ENCODE measurements at places on chromosomes 7 and 10.

- DNase-seq: no peak
Observed at GRCh38 chr10:13143766-13144165, 17.6 kb upstream of the MCM10 start.

DNA sequence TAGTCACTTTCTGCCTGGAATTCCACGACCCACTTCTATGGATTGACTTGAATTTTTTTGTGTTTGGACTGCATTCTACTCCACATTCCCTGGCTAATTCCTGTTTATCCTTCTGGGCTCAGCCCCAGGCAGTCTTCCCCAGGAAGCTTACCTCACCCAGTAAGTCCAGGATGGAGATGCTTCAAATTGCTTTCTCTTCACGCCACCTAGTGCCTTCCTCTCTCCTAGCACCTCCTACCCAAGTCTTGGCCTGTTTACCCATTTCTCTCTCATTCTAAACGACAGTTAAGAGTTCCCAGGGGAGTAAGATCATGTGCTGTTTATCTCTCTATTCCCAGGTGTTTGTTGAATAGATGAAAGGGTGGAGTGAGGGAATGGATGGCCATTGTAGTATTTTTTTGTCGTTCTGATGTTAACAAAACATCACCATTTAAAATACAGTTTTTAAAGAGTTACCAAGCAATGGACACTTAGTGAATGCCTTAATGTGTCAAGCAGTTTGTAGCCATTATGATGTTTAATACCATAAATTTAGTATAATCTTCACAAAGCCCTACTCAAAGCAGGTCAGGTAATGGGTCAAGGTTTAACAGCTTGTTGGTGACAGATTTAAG lies 45.5 kb upstream of the TARP start:
- no peak for DNase-seq

- DNase-seq: no peak
Observed at GRCh38 chr10:12829831-12830390, 171.6 kb downstream of the CCDC3 start.

DNA sequence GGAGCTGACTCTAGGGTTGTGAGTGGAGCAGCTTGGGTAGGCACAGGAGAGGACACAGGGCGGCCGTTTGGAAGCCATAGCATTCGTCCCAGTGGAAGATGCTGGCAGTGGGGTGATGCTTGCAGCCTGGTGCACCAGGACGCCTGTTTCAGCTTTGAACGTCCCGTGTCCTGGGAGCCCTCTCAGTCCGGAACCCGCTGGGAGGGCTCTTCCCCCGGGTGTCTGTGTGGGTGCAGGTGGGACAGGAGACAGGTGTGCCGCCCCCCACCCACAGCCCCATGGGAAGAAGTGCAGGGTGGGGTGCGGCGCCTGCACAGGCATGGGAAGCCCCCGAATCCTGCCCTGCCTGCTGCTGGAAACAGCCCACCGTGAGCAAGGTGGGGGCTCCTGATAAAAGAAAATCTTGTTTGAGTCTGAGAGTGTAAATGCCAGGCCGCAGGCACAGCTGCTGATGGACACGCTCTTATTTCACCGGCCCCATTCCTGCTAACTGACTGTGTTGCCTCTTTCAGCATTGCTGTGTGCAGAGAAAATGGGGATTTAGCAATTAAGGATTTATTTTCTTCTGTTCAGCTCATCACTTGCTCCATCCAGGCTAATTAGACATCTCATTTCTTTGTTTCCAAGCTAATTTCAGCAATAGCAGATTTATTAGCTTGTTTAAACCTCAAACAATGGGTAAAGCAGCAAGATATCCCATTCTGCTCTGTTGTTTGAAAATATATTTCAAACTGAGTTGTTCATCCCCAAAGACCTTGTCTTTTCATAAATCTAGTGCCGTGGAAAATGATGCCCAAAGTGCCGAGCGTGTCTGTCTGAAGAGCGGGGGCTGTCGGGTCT lies 54.9 kb upstream of the DPYSL4 start:
- no peak for DNase-seq

- no peak for DNase-seq
Observed at GRCh38 chr7:51850126-51850525, 533.5 kb upstream of the COBL start.

DNA sequence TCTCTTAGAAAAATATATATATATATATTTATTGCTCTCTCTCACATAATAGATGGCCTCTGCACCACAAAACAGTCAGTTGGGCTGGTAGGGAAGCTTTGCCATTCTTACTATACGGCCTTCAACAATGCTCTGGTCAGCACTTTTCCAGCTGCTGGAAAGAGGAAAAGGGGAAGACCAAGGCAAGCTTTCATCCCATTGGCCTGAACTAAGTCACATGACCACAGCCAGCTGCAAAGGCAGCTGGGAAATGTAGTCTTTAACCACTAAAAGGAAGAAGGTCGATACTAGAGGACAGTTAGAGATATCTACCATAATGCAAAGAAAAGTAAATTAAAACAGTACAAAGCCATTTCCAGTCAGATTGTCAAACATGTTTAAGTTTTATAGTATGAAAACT lies 58.4 kb upstream of the MACROH2A2 start:
- DNase-seq: no peak

DNA sequence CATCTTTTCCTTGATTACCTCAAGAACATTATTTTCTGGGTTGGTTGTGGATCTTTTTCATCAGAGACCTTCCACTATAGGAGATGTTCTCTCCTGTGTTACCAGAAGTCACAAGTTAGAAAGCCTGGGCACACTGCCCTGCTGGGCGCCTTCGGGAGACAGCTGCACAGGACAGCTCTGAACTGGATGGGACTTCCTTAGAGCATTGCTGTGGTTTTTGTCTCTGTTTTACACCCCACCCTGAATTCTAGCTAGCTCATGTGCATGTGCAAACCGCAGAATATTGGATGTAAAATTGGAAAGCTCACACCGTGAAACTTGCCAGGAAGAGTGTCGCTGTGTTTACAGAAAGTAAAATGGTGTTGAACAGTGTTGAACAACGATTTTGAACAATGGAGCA lies 54.4 kb upstream of the SEC61G start:
- no peak for DNase-seq

DNA sequence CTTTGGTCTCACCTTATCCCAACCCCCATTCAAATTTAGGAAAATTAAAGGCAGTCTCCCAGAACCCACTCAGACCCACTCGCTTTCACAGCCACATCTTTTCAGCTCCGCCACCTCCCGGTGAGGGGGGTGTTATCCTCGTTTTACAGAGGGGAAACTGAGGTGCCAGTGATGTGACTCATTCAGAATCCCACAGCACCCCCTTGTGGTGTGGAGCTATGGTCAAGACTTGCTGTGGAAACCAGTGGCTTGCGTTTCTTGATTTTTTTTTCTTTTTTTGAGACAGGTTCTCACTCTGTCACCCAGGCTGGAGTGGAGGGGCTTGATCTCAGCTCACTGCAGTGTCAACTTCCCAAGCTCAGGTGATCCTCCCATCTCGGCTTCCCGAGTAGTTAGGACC lies 27.6 kb downstream of the SLC35G1 start:
- DNase-seq: no peak

DNA sequence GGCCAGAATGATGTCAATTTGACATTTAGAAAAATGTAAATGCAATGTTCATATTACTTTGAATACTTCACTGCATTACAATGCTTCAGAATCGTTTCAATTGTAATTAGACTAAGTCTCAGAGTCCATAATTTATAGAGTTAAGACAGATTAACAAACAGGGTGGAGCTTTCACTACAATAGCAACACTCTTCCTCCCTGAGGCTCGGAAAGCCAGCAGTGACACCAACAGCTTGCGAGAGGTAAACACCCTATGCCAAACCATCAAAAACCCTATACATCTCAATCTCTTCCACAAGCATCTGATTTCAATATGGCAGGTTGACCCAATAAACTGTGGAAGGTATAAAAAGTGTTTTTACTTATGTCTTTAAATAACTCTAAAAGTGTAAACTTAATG lies 72.2 kb downstream of the DOCK4 start:
- DNase-seq: no peak

GRCh38 chr7:124074007-124074406 lies 41.1 kb upstream of the TMEM229A start:
- DNase-seq: no peak

DNA sequence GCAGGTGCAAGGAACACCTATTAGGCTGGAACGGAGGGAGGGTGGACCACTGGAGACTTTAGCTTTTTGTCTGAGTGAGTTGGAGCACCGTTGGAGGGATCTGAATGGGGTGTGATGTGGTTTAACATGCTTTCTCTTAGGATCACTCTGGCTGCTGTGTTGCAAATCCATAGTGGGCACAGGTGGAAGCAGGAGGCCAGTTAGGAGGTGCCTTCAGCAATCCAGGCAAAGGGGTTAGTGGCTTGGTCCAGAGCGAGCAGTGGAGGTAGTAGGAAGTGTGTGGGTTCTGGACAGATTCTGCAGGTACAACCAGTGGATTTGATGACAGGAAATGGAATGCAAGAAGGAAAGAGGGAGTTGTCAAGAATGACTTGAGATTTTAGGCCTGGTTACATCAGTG lies 95.0 kb downstream of the MMRN2 start:
- DNase-seq: no peak

All from H1 (cell line).